ENCODE measurements at places on chromosomes 11 and 22.

DNA sequence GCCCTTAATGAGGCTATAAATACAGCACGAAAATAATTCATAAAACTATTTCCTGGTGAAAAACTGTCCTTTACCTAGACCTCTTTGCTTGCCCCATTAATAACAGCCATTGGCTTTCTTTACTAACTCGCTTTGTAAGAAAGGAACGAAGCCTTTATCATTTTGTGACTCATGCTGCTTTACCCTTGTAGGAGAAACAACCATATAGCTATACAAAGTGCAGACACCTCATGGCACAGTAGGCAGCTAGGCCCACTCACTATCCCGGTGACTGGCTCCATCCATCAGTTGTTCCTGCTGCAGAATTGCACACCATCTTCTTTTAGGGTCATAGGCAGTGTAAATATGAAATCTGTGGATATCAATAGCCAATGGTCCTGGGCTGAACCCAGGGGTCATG is 85.8 kb downstream of the LDLRAD3 start:
- DNase-seq, result no peak

- DNase-seq, result no peak
These were observed 109.7 kb downstream of the DCDC1 start for GRCh38 chr11:31259797-31260196.

- DNase-seq, result no peak
These were observed 36.0 kb downstream of the TTLL1 start for GRCh38 chr22:43053176-43053575.

DNA sequence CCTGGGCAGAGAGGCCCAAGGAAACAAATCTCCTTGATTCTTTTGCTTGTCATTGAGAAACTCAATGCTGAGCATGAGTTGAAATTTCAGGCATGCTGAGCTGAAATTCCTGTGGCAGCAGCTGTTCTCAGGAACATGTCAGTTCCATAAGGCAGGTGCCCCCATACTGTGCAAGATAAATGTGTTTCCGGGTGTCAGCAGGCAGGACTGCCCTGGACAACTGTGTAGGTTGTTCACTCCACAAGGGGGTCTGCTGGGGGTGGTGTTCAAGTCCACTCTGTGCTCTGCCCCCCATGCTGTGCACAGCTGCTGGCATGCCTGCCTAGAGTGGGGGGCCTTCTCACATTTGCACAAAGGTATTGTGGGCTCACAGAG is 133.7 kb downstream of the CTTN start:
- no peak for DNase-seq

DNA sequence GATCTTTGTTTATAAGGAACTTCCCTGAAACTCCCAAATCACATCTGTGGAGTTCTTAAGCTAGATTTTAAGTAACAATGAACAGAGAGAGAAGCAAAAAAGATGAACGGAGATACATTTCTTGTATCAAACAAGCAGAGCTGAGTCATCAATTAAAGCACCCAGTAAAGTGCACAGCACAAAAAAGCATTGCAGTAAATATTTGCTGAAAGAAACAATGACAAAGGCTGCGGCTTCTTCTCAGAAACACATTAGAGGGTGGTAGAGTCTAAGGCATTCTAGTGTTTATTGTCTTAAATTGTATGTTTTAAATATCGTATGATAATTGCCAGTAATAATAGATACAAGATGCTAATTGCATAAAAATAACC is 941.6 kb upstream of the CHORDC1 start:
- no peak for DNase-seq

- DNase-seq, result no peak
These were observed 36.2 kb upstream of the BRSK2 start for GRCh38 chr11:1353383-1354124.

GRCh38 chr11:2002807-2003206 is 5.2 kb upstream of the H19 start:
- DNase-seq, result no peak

GRCh38 chr11:106827687-106828086 is 190.6 kb downstream of the GUCY1A2 start:
- no peak for DNase-seq
